ENCODE measurements at places on chromosomes 7 and 10.
A peak's percentile ranks its signal among the peaks of the same experiment; 100 is the strongest.

GRCh38 chr10:96090463-96090800, 39.7 kb upstream of the ZNF518A start:
- no peak for DNase-seq

- DNase-seq = peak; percentile 63
These were observed 531.1 kb upstream of the STEAP1 start for GRCh38 chr7:89623018-89623672.

GRCh38 chr10:99312501-99312900, 16.7 kb upstream of the CNNM1 start:
- no peak for DNase-seq

GRCh38 chr7:46396481-46396880, 475.4 kb upstream of the IGFBP3 start:
- DNase-seq = no peak

GRCh38 chr10:66931949-66932343, 6.1 kb downstream of the LRRTM3 start:
- no peak for DNase-seq

- DNase-seq = no peak
These were observed 41.2 kb downstream of the RALA start for GRCh38 chr7:39664585-39664984.

- no peak for DNase-seq
These were observed 75.4 kb downstream of the TCF7L2 start for GRCh38 chr10:113025487-113025886.

- no peak for DNase-seq
These were observed 22.0 kb upstream of the LAMB4 start for GRCh38 chr7:108152198-108152597.

- peak; percentile 14 for DNase-seq
These were observed 140.8 kb upstream of the PTN start for GRCh38 chr7:137484326-137484725.

- DNase-seq = peak; percentile 31
These were observed 56.8 kb downstream of the PARP12 start for GRCh38 chr7:140005754-140006503.

DNA sequence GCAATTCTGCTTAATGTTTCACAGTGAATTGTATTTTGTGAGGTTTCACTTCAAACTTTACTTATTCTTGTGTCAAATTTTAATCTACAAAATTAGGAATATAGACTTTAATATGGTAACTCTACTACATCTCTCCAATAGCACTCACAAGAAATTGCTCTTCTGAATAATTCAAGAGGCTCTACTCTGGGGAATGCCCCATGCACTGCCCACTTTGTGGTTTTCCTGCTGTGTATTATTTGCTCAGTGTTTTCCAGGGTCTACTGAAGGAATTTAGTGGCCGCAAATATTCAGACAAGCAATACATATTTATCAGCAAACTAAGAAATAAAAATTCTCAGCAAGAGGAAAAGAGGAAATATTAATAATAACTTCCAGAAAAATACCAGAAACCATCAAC, 611.4 kb downstream of the TNS3 start:
- peak; percentile 42 for DNase-seq

- DNase-seq = peak; percentile 89
These were observed 217.1 kb upstream of the ZMIZ1 start for GRCh38 chr10:78851647-78852046.

DNA sequence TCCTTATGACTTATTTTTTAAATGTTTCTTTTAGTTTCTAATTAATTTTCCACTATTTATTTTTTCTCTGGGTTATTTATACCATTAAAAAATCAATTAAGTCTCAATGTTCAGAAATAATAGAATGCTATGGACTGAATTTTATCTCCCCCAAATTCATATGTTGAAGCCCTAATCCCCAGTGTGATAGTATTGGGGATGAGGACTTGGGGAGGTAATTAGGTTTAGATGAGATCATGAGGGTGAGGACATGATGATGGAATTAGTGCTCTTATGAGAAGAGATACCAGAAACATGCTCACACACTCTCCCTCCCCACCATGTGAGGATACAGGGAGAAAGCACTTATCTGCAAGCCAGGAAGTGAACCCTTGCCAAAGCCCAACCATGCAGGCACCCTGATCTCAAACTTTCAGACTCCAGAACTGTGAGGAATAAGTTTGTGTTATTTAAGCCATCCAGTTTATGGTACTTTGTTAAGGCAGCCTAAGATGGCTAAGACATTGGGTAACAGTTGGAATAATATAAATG, 202.6 kb downstream of the MDFIC start:
- DNase-seq = peak; percentile 29

- DNase-seq = no peak
These were observed 225.7 kb downstream of the RPS24 start for GRCh38 chr10:78259391-78259790.

- peak; percentile 37 for DNase-seq
These were observed 316.8 kb upstream of the STEAP1 start for GRCh38 chr7:89837515-89837914.

DNA sequence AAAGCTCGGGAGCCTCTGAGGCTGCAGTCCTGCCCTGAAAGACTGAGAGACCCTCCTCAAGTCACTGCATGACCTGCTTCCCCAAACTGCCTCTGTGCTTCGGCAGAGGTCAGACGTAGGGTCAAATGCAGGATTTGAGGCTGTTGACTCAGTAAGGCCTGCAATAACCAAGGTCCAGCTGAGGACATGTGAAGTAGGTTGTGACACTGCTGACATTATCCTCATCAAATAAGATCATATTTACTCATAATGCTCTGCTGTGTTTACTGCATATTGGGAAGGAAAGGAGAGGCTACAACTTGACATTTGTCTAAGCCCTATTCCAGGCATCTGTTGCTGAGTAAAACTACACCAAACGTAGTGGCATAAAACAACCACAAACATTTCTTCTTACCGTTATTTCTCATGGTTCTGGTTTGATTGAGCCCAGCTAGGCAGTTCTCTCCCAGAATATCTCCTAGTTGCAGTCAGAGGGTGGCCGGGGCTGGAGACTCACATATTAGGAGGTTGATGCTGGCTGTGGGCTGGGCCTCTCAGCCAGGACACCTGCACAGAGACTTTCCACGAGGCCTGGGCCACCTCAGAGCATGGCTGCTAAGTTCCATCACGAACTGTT, 122.1 kb upstream of the STK17A start:
- DNase-seq = no peak

DNA sequence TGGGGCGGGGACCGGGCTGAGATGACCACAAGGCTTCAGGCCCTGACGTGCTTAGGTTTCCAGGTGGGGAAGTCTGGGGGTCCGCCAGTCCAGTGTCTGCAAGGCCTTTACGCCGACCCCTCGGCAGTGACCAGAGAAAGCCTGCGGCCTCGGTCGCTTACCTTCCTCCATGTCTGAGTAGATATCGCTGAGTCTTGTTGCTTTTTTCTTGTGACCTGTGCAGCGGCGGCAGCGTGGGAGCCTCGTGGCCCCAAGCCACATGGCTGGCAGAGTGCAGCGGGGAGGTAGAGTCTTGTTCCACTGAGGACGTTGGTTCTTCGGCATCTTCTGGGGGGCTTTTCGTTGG, 329 bp downstream of the NOLC1 start:
- DNase-seq = no peak

DNA sequence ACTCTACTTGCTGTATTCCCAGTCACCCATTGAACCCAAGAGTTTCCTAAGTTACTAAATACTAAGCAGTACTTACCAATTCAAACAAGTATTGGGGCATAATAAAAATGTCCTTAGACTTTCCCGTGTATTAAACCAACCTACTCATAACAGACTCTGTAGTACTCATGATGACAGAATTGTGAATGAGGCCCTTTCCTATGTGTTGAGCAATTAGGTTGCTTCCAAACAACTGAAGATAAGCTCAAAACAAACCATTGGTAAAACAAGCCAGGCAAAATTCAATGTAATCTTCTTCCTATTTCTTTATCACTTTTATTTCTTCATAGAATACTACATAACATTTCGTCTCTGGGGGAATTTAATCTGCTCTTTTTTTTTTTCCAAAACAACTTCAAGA, 106.5 kb upstream of the ANK3 start:
- DNase-seq = no peak

DNA sequence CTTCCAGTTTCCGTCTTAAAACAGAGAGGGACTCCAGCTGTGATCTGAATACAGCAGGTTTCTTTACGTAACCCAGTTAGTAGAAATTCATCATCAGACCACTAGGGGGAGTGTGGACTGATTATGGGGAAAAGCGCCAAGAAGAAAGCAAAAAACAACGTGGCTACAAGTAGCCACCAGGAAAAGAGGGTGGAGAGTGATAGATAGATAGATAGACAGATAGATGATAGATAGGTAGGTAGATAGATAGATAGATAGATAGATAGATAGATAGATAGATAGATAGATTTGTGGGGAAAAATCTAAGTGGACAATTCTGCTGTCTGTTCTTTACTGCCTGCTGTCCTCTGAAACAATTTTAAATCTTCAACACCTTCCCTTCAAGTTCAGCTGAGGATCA, 12.7 kb upstream of the AKR1B10 start:
- DNase-seq = peak; percentile 76

DNA sequence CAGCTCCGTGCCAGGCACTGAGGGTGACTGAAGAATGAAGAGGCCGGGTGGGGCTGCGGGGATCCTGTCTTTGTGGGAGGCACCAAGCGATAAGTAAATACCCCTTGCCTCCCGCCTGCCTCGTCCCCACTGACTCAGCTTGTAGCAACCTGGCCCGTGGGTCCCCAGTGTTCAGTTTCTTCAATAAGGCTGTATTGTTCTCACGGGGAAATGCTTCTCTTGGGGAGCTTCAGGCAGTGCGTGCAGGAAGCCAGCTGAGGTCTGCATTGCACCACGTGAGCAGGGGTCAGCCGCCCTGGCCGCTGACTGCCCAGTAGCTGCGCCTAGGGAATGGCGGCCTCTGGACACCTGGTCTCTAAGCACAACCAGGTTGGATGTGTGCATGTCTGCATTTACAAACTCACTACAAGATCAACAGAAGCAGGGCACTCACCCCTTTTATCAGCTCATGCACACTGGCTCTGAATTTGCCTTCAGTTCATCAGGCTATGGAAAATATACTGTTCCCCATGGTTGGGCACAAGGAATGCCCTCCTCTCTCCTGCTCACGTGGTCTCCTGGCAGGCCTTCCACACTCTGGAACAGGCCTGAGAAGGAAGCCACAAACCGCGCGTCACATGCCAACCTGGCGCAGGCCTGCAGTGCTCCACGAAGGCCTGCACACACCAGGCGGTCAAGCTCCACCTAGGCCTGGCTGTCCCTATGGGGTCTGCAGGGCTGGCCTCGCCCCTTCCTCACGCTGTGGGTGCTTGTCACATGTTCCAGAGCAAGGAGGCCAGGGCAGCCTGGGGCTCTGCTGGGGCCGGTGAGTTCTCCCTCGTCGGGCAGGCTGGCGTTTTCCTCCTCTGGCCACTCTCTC, 135.7 kb upstream of the RNF32 start:
- DNase-seq = no peak

DNA sequence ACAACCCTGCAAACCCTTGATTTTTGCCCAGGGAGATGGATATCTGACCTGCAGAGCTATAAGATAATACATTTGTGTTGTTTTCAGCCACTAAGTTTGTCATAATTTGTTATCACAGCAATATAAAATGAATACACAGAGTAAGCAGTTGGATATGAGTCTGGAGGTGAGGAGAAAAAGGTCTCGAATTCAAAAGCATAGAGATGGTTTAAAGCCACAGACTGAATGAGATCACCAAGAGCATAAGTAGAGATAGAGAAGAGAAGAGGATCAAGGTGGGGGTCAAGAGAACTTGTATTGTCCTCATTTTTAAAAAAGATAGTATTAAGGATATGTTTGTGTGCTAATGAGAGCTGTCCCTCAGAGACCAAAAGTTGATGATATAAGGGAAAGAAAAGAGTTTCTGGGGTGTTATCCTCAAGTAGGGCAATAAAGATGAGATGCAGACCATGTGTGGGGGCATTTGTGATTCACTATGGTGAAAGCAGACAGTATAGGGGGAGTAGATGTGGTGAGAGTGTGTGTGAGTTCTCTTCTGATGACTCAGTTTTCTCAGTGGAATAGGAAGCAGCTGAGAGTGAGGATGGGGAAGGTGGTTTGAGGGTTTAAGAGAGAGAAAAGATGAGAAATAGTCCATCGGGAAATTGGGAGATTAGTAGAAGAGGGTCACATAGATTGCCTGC, 25.8 kb upstream of the PCGF5 start:
- peak; percentile 80 for DNase-seq

GRCh38 chr7:82723411-82723810, 279.8 kb upstream of the CACNA2D1 start:
- DNase-seq = no peak

DNA sequence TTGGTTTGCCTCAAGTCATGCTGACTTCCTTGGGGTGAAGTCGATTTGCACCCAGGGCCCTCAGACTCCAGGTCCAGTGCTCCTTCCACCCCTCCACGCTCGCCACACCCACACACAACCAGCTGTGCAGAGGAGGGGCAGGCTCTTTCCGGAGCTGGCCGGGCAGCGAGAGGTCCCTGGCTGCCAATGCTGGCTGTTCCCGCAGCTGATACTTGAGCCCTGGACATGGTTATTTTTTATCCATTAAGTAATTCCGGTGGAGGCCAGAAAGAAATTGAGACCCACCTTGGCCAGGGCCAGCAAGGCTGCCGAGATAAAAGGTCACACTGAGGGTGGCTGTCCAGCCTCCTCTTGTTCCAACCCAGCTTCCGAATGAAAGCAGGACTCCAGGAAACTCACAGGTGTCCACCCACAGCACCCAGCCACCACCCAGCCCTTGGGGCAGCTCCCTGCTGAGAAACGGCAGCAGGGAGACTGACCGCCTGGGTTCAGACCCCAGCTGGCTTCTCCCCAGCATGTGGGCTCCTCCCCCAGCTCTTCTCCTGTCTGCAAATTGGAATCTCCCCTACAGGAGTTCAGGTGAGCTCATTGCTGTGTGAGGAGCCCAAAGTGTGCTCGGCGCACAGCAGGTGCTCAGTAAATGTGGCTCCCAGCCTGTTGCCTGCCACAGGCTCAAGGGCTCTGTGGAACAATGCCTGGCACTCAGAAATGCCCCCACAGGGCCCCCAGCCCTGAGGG, 77.8 kb downstream of the PDGFA start:
- DNase-seq = no peak

GRCh38 chr7:84091318-84091717, 103.3 kb downstream of the SEMA3A start:
- DNase-seq = no peak

GRCh38 chr10:121106611-121107010, 255.4 kb downstream of the WDR11 start:
- no peak for DNase-seq

Data from fibroblast of skin of scalp (primary cell).